Diencephalon (tissue), 1 donor: ENCODE measurements at places on chromosomes 2 and 18. TPM values are rescaled to one million over a fixed set of nuclear protein-coding genes. Genes with fewer than 3 reads are reported as not detected.

The RAB11FIP5 gene
- total RNA-seq = 9.2 TPM

The MAP3K19 gene
- 9.5 TPM for total RNA-seq

The MCFD2 gene
- 61.1 TPM for total RNA-seq

The PSMA8 gene
- 0.46 TPM for total RNA-seq

The IL1RN gene
- total RNA-seq = not detected

The WIPF1 gene
- 5.1 TPM for total RNA-seq

The RPRD1A gene
- total RNA-seq = 143 TPM

The CCNT2 gene
- 74.3 TPM for total RNA-seq
